ENCODE measurements at places on chromosomes 6 and 20.

GRCh38 chr6:52362443-52363227, 684 bp downstream of the PAQR8 start:
- peak; percentile 22 for DNase-seq

DNA sequence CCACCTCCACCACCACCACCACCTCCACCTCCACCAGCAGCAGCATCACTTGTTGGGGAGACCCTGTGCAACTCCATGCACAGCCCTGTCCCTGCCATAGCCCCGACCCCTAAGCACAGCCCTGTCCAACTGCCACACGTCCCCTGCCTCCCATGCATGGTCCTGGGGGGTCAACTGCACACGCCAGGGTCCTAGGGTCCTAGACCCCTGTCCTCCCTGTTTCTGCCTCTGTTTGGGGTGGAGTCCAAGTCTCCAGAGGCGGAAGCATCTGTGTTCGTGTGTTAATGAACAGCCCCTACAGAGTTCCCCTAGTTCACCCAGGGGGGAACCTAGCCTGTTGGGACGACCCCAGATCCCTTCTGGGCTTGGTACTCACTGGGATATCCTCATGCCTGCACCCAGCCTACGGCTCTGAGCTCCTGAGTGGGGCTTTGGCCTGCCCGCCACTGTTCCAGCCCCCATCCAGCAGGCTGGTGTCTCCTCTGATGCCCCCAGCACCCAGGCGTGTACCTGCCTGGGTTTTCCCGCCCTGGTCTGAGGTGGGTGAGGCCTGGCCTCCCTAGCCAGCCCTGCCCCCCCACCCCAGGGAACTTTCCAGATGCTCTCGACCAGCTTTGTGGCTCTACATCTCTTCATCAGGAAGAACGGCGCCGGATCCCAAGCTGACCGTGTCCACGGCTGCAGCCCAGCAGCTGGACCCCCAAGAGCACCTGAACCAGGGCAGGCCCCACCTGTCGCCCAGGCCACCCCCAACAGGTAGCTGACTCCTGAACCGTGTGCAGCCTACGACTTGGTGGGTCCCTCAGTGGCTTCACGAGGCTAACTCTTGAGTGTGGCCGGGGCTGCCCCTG, 2.5 kb upstream of the TNFRSF6B start:
- DNase-seq: no peak

DNA sequence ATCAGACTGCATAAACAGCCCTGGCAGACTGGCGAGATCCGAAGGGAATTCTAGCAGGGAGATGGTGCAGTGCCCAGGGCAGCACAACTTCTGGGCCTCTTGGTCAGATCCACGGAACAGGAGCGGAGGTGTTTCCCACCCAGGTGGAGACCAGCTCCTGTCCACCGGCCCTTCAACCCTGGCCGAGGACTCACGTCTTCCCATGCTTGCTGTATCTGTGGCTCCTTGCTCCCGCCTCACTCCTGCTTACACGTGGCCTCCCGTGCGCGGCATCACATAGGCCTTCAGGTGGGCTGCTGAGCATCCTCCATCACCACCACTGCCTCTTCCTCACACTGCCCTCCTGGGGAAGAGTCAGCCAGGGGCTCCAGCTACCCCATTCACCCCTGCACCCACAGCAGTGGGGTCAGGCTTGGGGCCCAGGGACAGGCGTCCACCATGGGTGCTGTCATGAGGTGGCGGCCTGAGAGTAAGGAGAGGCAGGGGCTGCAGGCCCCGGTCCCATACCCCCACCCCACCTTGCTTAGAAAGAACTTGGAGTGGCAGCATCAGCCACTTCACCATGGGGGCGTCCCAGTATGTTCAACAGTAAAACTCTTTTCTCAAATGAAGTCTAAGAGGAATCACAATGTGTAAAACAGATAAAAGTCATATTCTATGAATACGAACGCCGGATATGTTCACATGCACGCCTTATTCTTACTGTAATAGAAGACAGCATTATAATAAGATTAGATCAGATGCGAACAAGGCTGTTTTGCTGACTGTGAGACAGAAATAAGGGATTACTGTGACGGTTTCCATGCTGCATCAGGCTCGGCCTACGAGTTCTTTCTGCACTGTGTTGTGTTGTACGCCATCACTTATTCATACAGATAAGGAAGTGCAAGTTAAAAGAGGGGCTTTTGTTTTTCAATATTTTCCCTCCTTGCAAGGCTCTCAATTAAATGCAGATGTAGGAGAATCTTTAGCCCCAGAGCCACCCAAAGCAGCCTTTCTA, 165.4 kb downstream of the GRM4 start:
- DNase-seq: no peak

DNA sequence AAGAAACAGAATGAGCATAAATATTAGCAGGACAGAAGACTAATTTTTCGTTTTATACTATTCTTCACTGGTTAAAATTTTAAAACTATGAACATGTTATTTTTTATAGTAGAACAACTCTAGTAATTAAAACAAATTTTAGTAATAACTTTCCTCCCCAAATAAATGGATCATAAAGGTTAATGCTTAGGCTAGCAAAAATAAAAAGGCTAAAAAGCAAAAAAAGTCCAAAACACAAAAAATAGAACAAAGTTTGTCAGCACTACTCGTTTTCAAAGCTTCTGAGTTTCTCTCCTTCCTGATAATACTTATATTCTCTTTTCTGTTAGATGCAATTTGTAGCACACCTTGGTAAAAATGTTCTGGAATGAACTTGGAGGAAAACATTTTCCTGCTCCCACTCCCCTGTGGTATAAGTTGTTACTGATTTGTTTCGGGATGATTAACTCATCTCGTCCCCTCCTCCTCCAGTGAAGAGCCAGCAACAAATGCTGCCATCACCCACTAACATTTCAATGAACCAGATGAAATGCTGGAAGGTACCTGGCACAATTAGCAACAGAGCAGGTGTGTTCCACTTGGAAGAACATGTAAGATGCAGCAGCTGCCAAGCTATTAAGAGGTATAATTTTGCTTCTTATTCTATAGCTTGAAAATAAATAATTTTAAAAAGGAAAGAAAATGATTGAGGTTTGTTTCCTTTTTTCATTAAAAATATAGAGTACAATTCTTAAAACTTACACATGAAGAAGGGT, 130.5 kb downstream of the MYB start:
- DNase-seq: no peak

- peak; percentile 53 for DNase-seq
Measured at GRCh38 chr20:62804627-62805154, at the start of gene OGFR. Gene OGFR (plus strand): TSS chr20:62804835. CDS start chr20:62804860, 25 bp downstream.

GRCh38 chr6:286681-287488, 5.4 kb upstream of the DUSP22 start:
- DNase-seq: no peak

DNA sequence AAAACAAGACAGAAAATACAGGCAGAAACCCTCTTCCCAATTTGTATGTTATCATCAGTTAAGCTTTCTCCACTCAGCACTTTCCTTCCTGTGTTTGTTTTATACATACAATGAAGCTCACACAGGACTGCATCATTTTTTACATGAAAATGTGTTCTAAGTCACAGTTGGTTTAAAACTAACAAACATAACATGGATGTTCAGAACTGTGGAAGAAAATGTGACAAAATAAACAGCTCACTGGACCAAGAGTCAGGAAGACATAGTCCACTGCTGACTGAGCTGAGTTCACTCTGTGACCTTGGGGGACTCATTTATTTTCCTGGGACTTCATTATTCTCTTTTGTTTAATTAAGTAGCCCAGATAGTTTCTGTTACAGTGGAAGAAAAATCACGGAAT, 331.5 kb downstream of the SYNE1 start:
- no peak for DNase-seq

GRCh38 chr6:306641-307061, 14.4 kb downstream of the DUSP22 start:
- no peak for DNase-seq

GRCh38 chr6:73699676-73700459, 3.9 kb downstream of the CD109 start:
- DNase-seq: no peak

DNA sequence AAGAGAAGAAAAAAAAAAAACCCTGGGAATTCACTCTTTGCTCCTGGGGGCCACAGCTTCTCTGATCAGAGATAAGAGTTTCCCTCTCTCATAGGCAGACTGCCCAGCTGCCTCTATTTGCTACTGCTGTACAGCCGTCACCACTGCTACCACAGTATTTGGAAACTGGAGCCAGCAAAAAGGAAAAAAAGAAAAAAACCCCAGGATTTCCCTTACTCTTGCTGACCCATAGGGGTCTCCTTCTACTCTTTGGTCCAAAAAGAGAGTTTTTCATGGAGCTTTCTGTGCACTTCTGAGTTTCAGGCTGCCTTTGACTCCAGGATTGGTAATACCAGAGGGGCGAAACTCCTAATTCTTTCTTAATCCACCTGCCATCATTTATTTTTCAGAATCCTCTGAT, 89.7 kb downstream of the MDGA1 start:
- DNase-seq: no peak

DNA sequence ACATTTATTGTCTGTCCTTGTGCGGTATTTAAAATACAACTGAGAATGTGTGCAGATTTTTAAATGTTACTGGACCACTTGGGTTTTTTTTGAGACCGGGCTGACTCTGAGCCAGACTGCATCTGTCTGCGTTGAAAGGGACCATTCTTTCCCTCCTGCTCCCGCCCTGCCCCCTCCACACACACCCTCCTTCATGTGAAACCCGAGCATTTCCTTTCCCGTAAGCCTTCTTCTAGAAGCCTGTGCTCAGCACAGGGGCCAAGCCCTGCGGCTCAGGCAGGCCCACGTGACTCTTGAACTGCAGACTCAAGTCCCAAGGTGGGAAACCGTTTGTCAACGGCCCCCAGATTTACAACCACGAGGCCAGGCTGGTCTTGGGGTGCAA, 82.7 kb upstream of the FOXC1 start:
- peak; percentile 16 for DNase-seq

DNA sequence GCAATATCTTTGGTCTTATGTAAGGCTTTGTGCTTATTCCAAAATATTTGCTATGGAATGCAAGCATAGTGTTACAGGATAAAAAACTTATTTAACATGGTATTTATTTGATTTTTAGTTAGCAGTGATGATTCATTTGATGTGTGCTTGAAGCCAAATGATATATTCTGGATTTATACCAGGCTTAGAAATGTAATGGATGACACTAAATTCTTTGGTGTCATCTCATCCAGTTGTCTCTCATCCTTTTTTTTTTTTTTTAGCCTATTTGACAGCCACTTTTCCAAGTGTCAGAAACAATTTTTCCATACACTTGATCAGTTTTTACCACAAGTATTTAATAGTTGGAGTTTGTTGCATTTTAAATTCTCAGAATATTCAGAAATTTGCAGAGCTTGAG, 515.3 kb downstream of the CDKAL1 start:
- no peak for DNase-seq

GRCh38 chr20:57647933-57648785, 27.9 kb upstream of the ZBP1 start:
- no peak for DNase-seq

GRCh38 chr6:42211726-42212125, 5.9 kb downstream of the MRPS10 start:
- no peak for DNase-seq

GRCh38 chr6:168496997-168497331, 56.0 kb downstream of the SMOC2 start:
- no peak for DNase-seq

DNA sequence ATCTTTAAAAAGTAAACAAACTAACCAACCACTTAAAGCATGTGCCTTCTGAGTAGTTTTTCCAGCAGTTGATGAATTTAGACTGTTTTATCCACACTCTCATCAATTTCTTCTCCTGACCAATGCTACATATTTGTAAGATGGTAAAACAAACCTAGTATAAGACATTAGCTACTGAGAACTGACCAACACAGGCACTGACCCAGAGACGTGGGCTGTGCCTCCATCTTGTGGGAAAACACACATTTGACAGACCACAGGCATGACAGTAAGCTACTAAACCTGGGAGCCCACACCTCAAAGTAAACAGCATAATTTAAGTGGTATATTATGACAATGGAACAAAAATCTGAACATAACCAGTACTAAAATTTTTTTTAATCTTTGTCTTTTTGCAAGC, 121.4 kb upstream of the NRSN1 start:
- DNase-seq: no peak

GRCh38 chr20:48530957-48531356, 296.8 kb downstream of the PREX1 start:
- DNase-seq: no peak

DNA sequence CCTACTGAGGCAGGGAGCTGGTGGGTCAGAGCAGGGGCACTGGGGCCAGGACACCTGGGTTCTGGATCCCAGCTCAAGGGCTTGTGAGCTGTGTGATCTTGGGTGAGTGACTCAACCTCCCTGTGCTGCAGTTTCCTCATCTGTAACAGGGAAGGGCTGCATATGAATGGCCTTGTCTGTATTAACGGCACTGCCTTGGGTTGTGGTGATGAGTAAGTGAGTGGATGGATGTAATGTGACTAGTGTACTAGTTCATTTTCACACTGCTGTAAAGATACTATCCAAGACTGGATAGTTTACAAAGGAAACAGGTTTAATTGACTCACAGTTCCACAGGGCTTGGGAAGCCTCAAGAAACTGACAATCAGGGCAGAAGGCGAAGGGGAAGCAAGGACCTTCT, 233.5 kb downstream of the TAF4 start:
- DNase-seq: no peak

DNA sequence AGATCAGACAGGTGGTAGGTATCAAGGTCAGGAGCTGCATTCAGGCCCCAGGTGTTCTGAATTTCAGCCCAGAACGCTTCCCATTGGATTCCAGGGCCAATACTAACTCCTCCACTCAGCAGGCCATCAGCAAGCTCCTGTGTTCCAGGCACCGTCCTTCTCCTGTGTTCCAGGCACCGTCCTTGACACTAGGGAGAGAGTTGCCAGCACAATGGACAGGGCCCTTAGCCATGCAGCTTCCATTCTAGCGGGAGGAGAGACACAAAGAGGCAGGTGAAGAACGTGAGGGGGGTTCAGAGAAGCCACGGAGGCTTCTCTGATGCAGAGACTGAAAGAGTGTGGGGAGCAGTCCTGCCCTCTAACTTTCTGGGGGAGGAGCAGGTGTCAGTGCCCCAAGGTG, 77.7 kb downstream of the FOXC1 start:
- DNase-seq: no peak

DNA sequence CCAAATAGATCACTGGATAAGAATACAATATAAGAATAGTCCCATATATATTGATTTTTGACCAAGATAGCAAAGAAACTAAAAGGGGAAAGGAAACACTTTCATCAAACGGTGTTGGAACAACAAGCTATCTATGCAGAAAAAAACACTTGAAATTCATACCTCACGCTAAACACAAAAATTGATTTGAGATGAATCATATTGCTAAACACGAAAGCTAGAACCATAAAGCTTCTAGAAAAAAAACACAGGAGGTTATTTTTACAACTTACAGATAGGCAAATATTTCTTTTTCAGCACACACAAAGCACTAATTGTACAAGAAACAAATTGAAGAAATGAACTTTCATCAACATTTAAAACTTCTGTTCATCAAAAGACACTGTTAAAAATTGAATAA, 36.7 kb upstream of the TMEM14A start:
- DNase-seq: no peak

- no peak for DNase-seq
Measured at GRCh38 chr6:7256785-7257184, 56.2 kb downstream of the SSR1 start.
